Mononuclear cell (primary cell): ENCODE measurements at places on chromosomes 11 and 22. TPM values are rescaled to one million over a fixed set of nuclear protein-coding genes. Genes with fewer than 3 reads are reported as not detected.

Gene NLRP10
- not detected for total RNA-seq

Gene IRAG1
- 0.52 TPM for total RNA-seq

Gene PATE2
- total RNA-seq = not detected

Gene OR8A1
- total RNA-seq = not detected

Gene SPDYC
- not detected for total RNA-seq

Gene ANKRD13D
- total RNA-seq = 48.4 TPM

Gene BDNF
- total RNA-seq = under 0.01 TPM

Gene CFAP300
- not detected for total RNA-seq

Gene PICK1
- 10.6 TPM for total RNA-seq

Gene GRIA4
- total RNA-seq = not detected

Gene HSPA8
- 1,405 TPM for total RNA-seq

Gene KCNK4
- not detected for total RNA-seq

Gene OR4A16
- total RNA-seq = not detected

Gene GLYATL1B
- not detected for total RNA-seq

Gene DGCR6
- total RNA-seq = 6.4 TPM
